ENCODE measurements at places on chromosomes 16 and 17. TPM values are rescaled to one million over a fixed set of nuclear protein-coding genes. Genes with fewer than 3 reads are reported as not detected.

- no peak for DNase-seq
Observed at GRCh38 chr16:4591706-4592470, 22.8 kb downstream of the UBALD1 start.

- no peak for DNase-seq
Observed at GRCh38 chr16:85530370-85530739, 82.8 kb upstream of the GSE1 start.

GRCh38 chr17:19333132-19333440 is 29.4 kb downstream of the B9D1 start:
- DNase-seq: no peak

The MTSS2 gene
- polyA plus RNA-seq: 54.8 TPM

The GAS7 gene
- 16.9 TPM for polyA plus RNA-seq
